T-helper 2 cell treated with Interferon-gamma antibody and Interleukin-4, amounts not matched to agents 5 μg/mL and 100 μg/mL, for 36 hours (primary cell): ENCODE measurements at places on chromosomes 6 and 20.

DNA sequence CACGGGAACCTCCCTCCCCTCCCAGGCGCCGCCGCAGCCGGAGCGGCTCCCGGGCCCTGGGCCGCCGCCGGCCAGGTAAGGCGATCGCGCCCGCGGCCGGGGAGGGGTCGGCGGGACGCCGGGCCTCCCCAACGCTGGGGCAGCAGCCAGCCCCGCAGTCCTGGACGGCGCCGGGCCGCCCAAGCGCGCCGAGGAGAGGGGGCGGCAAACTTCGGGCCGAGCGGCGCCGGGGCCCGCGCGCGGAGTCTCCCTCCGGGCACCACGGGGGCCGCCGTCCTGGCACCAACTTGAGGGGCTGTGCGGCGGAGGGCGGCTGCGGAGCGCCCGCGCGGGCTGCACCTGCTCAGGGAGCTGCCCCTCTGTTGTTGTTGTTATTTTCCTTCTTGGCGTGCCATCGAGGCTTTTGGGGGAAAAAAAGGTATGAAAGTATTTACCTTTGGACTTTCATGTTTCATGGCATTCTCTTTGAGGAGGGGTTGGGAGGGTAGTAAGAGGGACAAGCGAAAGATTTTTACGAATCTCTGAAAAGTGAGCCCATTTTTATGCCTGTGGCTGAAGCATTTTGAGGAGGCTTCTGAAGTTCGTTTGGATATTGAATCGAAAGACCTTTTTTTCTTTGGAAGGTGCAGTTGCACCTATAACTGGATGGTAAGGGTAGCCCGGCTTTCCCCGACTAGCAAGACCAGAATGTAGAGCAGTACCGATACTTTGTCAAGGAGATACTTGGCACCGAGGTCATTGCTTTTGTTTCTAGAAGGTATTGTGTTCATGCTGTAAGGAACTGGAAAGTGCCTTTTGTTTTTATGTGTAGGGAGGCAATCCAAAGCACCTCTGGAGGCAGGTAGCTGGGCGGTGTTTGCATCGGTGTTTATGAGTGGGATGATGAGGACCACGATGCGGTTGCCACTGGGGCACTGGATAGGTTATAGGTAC lies at the start of gene RNF182:
TSS of gene RNF182 (plus strand) at position 4 of the 933 bp plus-strand sequence. CDS start 52,168 bp downstream, outside the sequence.
- DNase-seq, result no peak

GRCh38 chr6:32603222-32603621 lies 13.6 kb upstream of the HLA-DRB1 start:
- DNase-seq, result no peak

DNA sequence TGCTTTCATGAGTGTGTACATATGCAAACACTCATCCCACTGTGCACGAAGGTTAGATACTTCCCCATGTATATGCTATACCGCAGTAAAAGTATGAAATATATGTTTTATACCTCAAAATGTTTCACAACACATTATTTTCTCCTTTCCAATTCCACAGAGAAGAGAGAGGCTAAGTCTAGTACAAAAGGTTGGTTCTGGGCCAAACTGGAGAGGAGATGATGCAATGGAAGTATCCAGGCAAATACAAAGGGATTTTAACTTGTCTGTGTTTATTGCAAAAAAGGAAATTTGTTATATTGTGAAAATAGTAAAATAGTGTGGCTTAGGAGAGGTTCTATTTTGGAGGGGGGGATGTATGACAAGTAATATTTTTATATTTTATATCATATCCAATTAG lies 112.6 kb downstream of the PLCB1 start:
- DNase-seq, result no peak

DNA sequence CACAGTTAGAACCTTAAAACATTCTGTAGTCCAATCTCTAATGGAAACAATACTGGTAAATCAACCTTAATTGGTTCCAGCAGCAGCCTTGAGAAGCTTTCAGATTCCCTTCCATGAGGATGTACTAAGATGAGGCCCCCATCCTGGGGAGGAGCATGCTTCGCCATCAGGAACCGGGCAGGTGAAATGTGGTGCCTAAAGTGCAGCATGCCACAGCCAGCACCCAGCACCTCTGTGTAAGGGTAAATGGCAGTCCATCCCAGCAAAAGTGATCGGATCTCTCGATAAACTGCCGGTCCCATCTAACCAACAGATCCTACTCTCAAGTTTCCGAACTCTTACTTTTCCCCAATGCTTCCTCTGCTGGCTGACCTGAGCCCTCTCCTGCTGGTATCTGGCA lies 166.3 kb upstream of the PDE10A start:
- DNase-seq, result no peak

GRCh38 chr20:4490045-4490444 lies 231.7 kb upstream of the PRND start:
- DNase-seq, result no peak

DNA sequence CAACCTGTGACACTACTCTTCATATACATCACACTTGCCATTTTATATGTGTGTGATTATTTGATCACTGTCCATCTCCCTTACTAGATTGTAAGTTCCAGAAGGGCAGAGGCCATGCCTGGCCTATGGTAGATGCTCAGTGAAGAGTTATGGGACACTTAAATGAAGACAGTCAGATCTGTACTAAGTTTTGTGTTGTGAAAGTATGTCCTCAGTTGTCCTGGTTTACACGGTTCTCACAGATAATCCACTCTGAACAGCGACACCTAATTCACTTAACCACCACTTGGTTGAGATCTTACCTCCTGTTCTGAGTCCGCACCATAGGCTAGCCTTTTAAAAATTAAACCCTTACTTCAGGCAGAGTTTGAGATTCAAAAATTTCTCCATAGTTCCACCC lies 434.1 kb upstream of the SOX4 start:
- no peak for DNase-seq

- DNase-seq, result no peak
These were observed 132.9 kb downstream of the ZDHHC14 start for GRCh38 chr6:157513619-157514485.

- no peak for DNase-seq
These were observed 12.0 kb upstream of the DTNBP1 start for GRCh38 chr6:15674690-15675386.

DNA sequence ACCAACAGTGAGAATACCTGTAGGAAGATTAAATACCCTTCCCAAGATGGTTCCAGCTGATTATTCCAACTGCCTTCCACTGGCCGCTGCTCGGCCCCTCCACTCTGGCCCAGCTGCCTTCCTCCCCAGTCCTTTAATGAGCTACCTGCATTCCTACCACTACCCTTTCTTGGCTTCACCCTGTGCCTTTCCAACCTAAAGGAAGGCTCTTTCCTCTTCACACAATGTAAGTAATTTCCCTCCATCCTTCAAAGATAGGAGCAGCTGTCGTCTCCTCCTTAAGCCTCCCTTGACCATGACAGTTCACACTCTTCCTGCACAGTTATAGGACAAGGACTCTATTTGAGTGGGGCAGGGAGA lies 16.2 kb upstream of the SNX9 start:
- DNase-seq, result no peak

DNA sequence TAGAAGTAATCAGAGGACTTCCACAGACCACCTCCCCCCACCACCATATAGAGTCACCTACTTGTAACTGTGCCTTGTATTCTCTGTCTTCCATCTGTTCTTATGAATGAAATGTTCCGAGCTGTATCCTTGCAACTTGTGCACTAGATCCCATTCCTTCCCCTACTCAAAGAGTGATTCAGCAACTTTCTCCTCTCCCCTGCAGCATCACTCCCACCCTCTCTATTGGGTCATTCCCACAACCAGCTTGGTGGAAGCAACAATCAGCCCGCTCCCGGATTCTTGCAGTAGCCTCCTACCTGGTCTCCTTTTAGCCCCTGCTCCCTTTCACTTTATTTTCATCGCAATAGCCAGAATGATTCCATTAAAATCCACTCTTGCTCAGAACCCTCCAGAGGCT lies 34.9 kb upstream of the REV3L start:
- DNase-seq, result no peak

DNA sequence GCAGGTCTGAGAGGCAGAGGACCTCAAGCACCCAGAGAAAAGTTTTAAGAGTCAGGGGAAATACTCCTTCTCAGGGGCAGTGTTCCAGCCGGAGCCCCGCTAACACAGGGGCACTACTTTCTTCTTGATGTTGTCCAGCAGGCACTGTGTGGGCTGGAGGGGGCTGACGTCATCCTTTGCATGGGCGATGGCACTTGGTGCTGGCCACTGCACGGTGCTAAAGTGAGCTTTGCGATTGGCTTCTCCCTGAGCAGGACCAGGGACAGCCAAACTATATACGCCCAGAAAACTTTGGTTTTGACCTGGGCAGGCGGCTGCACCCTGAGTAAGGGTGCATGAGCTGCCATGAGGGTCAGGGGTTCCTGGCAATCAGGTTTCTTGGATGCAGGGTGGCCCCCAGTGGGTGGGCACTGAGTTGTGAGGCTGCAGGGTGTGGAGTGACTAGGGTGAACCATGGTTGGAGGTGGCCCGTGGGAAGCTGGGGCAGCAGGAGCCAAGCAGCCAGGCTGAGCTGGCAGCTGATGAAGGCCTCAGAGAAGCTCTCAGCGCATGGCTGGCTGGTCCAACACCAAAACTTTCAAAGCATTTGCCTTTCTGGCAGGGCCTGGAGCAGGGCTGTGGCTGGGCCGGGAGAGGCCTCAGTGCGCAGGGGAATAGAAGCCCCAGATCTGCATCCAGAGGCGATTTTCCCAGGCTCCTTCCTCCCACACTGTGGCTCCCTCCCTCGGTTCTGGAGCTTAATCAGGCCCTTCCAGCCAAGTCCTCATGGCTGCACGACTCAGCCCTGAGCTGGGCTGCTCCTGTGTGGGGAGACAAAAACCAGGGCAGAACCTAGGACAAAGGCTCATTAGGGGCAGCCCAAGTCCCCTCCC lies 18.3 kb downstream of the MRPS18A start:
- DNase-seq, result no peak

- DNase-seq, result no peak
These were observed 7.6 kb downstream of the ILRUN start for GRCh38 chr6:34688956-34689355.

GRCh38 chr6:144566868-144567615 lies 281.9 kb downstream of the UTRN start:
- no peak for DNase-seq

- no peak for DNase-seq
These were observed 51.1 kb upstream of the SSTR4 start for GRCh38 chr20:22984008-22984407.

DNA sequence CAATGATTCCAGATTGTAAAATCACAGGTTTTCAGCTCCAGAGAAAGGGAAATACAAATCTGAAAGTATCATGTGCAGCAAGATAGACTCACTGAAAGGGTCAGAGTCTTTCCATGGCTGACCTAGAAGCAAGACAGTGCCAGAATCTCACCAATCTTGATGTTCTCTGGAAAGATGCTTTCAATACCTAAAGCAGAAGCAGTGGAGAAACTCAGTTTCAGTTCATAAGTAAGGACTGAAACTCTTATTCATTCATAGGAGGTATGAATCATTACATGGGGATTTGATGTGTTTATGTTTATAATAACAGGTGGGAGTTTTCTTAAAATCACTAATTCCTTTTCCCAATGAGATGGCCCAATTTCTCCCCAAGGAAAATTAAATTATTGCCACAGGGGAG lies 42.5 kb downstream of the SLC2A12 start:
- DNase-seq, result no peak

DNA sequence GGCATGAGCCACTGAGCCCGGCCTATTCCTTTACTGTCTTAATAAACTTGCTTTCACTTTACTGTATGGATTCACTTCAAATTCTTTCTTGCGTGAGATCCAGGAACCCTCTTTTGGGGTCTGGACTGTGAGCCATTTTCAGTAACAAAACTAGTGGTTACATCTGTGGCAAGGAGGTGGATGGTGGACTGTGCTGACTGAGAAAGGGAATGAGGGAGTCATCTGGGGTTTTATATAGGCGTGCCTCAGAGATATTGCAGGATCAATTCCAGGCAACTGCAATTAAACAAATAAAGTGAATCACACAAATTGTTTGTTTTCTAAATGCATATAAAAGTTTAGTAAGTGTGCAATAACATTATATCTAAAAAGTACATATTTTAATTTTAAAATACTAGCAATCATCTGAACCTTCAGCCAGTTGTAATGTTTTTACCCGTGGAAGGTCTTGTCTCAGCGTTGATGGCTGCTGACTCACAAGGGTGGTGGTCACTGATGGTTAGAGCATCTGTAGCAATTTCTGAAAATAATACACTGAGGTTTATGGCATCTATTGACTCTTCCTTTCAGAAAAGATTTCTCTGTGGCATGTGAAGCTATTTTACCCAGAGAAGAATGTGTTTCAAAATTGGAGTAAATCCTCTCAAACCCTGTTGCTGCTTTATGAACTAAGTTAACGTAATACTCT lies 111.4 kb upstream of the FKBP1C start:
- DNase-seq, result no peak

DNA sequence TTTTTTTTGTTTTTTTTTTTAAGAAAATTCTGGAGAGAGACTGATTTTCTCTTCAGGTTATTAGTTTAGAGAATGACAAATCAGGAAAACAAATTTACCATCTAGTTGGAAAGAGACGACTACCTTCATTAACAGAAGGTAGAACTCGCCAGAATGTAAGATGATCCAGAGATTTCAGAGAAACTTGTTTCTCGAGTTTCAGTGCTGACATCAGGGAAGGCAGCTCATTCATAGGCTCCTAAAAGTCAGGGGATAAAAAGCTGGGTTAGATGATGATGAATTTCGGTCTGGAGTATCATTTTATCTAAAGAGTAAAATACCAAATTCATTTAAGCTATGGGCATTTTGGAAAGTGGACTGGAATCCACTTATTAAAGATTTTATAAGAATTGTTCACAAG lies 27.9 kb downstream of the ZNF334 start:
- no peak for DNase-seq

DNA sequence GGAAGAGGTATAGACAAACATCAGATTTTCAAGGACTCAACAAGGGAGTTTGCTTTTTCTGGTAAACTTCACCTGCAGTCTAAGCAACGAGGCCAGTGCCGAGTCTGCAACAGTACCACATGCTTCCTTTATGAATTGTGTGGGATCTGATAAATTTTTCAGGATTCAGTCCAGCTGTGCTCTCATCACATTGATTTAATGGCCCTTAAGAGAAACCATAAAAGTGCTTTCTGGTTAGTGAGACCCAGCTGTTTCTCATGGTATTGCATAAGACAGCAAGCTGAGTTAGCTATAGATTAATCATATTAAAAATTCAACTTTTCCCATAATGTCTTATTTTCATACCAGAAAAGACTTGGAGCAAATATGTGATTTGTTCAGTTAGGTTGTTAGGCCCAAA lies 291.4 kb downstream of the CENPW start:
- no peak for DNase-seq

DNA sequence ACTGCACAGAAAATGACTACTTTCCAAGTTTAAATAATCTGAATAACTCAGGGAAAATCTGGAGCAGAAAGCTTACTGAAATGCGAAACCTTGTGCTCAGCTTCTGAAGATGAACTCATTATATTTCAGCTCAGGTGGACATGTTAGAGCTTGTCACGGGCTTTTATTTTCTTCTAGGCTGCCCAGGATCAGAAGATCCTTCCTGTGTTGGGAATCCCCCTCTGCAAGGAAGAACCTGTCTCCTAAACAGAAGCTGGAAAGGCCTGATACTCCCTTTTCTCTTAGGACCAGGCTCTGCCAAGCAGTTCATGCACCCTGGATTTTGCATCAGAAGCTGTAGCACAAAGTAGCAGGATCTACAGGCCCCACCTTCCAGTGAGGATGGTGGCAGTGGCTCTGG lies 5.1 kb upstream of the SLC2A12 start:
- no peak for DNase-seq
